ENCODE measurements at places on chromosomes 4 and X.

- DNase-seq, result no peak
Observed at GRCh38 chrX:153967536-153968224, 3.9 kb downstream of the HCFC1 start.

DNA sequence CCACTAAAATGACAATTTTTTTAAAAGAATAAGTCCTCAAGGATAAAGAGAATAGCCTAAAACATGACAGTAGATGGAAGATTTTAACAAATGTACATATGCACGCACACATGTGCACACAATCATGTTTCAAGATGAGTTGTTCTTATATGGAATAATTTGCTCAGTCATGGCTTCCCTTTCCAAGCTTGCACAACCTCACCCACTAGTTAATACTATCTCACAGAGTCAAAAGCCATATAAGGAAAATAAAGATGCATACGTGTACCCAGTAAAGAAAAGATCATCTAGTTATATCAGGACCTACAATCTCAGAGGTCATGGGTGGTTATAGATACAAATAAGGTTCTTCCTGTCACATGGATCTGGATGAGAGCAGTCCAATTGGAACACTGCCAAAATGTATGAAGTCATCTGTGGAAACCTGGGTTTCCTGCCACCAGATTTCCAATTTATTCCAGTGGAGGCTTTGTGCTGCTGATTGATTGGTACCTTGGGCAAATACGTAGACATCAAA, 56.1 kb downstream of the FAM13A start:
- no peak for DNase-seq

DNA sequence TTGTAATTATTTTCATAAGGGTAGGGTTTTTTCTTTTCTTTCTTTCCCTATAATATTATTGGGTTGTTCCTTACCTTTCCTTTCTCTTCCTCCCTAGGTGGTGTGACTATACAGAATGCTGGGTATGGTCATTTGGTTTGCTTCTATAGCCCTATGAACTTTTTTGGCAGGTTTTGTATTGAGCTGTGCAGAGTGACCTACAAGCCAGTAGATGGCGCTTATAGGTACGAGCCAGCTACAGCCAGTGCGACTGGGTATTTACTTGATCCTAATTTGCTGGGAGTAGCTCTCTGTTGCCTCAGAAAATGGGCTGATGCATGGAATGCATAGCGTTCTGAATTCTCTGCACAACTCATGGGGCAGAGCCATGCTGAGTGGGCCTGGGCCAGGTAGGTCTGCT, 423.3 kb downstream of the MAGEE1 start:
- DNase-seq, result no peak

- no peak for DNase-seq
Observed at GRCh38 chr4:151324752-151325110, 674 bp downstream of the SH3D19 start.

DNA sequence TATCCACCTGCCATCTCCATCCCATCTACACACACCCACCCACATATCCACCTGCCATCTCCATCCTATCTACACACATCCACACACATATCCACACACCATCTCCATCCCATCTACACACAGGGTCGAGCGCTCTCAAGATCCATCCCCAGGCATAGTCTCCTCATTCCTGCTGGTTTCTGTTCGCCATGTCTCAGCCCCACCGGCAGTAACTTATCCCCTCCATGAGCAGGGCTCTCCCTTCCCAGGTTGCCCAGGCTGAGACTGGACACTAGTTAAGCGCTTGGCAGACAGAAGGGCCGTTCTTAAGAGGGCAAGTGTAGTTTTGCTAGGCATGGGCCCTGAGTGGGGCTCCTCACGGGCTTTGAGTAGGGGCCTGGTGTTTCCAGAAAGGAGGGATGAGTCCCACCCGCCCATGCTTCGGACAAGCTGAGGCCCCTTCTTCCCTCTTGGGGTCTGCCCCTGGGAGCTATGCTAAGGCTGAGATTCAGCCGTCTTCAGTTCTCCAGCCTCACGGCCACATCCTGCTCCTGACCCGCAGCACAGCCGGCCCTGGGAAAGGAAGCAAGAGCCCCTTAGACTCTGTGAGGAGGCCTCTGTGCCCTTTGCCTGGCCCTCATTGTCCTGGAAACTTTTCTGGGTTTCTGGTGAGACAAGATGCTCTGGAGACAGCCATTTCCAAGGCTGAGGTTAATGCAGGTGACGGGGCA, 20.4 kb downstream of the TMEM271 start:
- DNase-seq, result no peak

DNA sequence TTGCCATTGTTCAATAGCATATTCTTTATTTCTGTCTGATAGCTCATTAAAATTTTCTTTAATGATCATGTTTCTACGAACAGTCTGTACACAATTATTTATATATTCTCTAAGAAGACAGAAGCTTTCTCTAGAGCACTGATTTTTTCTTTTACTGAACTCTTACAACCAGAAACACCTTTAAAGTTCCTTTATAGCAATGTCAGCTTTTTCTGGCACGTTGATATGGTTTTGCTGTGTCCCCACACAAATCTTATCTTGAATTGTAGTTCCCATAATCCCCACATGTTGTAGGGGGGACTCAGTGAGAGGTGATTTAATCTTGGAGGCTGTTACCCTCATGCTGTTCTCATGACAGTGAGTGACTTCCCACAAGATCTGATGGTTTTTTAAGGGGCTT, 299.4 kb downstream of the PPARGC1A start:
- no peak for DNase-seq

DNA sequence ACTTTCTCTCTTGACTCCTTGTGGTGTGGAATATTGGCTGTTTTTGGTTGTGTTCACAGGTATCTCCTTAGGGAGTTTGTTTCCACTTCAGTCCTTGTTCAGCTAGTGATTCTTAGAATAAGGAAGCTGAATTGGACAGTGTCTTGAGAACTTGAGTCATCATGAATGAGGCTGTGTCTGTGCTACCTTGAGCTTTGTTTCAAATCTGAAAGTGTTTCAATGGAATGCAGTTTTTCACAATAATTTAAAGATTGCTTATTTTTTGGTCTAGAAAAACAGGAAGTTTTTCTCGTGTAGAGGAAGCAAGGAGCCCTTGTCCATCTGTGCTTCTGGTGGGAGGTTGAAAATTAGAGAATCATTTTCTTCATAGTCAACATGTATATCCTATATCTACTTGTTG, 76.5 kb downstream of the ZNF518B start:
- no peak for DNase-seq

DNA sequence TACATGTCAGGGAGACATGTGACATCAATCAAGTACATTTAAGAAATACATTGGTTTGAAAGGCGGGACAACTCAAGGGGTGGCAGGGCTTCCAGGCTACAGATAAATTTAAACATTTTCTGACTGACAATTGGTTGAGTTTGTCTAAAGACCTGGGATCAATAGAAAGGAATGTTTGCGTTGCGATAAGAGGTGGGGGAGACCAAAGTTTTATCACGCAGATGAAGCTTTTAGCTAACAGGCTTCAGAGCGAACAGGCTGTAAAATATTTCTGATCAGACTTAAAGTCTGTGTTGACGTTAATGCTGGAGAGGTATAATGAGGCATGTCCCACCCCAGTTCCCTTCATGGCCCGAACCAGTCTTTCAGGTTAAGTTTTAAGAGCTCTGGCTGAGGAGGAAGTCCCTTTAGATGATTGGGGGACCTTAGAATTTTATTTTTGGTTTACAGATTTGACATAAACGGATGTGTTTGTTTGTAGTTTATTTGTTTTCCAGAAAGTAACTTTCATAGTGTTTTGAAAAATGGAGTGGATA, 346.7 kb upstream of the RASGEF1B start:
- DNase-seq, result no peak

DNA sequence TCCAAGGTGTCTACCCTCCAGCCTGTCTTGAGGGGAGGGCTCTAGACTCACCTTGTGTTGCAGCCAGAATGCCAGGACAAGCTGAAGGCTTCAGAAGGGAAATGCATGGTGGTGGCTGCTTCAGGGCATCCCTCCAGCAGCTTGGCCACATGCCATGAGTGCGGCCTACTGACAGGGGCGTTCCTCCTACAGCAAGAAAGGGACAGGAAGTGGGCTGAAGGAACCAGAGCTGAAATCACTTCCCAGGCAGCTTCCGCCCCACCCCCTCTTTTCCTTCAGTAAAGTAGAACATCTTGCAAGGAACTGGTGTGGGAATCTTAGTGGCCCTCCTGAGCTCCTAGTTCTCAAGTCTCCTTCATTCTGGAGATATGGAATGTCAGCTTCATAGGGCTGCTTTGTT, 167.5 kb upstream of the DGKK start:
- DNase-seq, result no peak

- no peak for DNase-seq
Observed at GRCh38 chr4:8355864-8356565, 84.5 kb downstream of the ACOX3 start.

- DNase-seq, result no peak
Observed at GRCh38 chrX:48848847-48849246, 13.4 kb upstream of the PCSK1N start.

GRCh38 chr4:113468165-113469022, 293.1 kb downstream of the CAMK2D start:
- no peak for DNase-seq

DNA sequence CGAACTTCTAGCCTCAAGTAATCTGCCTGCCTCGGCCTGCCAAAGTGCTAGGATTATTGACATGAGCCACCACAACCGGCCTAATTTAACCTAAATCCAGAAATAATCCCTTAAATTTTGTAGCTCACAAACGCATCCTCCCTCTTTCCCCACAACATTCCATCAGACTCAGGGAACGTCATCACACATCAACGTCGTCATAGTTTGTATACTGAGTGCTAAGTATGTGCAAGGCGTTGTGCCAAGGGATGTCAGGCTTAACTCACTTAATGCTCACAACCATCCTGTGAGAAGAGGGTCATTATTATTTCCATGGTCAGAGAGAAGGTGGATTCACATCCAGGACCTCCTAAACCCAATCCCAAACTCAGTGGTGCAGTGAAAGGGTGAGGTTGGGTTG, 9.6 kb upstream of the GSX2 start:
- DNase-seq, result no peak

- no peak for DNase-seq
Observed at GRCh38 chr4:107935246-107935645, 3.9 kb downstream of the CYP2U1 start.

GRCh38 chr4:146190456-146190855, 14.9 kb downstream of the LSM6 start:
- no peak for DNase-seq

DNA sequence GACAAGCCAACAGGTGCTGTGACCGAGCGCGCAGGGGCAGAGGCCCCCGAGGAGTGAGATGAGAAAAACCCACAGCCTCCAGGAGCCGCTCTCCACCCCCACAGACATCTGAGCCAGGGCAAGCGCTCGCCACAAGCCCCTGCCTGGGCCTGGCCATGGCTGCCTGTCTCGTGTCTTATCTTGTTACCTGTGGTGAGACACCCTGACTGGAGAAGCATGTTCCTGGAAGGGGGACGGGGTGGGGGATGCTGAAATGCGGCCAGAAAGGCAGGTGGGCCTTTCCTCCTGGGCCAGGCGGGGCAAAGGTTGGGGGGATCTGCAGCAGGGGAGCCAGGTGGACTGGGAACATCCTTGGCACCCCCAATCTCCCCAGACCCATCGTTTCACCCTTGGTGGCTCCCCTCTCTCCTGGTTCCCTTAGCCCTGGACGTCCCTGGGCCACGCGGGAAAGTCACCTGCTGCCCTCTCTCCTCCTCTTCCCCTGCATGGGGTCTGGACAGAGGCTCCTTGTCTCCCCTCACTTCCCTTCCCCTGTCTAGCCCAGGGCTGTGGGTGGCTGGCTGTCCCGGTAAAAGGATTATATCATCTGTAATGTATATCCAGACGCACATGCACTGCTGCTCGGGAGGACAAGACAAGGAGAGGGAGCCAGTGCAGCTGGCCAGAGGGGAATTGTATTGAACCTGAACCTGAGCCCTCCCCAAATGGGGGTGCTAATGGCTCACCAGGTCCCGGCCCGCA, 8.4 kb upstream of the DUSP9 start:
- DNase-seq, result no peak

DNA sequence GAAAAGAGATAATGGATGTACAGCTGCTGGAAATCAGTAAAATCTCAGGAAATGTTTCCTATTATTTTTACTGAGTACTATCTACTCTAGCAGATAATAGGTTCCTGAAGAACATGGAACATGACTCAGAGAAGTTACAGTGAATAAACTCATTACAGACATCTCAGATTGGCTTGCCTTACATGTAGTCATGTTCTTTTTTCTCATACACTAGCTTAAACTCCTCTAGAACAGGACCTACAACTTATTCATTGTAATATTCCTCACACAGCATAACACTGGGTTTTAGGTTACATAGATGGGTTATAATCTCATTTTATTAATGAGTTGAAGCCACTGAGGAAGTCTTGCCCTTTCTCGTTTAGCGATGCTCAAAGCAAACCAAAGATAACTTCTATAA, 86.9 kb upstream of the BMP2K start:
- no peak for DNase-seq

- DNase-seq, result no peak
Observed at GRCh38 chr4:23234716-23235115, 542.0 kb downstream of the GBA3 start.
